ENCODE measurements at places on chromosomes 2 and 18.

DNA sequence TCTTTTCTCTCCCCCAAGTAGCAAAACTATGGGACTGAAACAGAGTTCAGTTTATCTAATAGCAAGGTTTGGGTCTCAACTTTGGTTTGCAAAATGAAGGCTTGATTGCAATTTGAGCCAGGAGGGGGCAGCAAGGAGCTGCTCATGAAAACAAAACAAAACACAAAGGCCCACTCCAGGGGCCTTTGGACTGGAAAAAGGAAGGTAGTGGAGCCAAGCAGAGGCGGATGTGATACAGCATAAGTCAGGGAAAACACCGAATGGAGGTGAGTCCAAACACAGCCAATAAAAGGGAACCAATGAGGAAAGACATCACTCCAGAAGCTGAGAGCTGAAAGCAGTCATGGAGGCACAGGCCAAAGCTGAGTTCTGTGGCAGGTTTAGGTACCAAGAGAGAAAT lies 799.7 kb upstream of the ACVR2A start:
- DNase-seq: peak; percentile 20

- no peak for DNase-seq
These were observed 28.5 kb downstream of the ST8SIA5 start for GRCh38 chr18:46728219-46728930.

DNA sequence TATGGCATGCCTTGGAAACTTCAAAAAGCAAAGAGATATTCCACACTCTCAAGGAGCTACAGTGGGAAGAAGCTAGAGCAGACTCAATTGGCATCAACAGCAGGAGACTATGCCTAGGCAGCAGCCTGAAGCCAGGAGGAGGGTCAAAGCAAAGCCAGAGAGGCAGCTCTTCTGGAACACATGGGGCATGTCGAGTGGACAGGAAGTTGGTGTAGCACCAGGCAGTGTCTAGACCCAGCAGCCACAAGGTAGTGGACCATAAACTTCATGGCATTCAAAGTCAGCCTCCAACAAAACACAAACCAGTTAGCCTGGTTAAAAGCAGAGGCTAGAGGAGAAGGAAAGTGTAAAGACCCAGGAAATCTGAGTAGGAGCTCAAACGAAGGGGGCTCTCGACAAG lies 311.2 kb upstream of the PKDCC start:
- no peak for DNase-seq

DNA sequence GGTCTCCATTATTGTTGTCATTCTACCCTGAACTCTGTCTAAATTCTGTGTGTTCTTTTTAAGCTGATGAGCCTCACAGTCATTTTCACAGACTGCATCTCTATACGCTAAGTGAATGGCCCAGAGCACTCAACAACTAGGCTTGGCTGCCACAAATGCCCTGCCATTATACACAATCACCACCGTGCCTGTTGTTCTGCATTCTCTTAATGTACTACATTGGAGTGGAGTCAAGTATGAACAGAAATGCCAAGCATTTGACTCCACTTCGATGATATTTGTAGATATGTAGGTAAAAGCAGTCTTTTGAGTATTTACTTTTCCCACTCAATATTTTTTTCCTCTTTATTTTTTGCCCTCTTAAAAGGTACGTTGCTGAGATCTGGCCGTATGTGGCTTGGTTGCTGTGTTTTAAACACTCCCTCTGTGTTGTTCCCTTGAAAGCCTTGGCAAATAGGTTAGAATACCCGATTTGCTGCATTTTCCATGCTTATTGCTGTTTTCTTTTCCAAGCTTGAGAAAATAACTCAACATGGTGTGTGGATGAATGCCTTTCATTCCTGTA lies 36.2 kb upstream of the TMEFF2 start:
- DNase-seq: no peak

DNA sequence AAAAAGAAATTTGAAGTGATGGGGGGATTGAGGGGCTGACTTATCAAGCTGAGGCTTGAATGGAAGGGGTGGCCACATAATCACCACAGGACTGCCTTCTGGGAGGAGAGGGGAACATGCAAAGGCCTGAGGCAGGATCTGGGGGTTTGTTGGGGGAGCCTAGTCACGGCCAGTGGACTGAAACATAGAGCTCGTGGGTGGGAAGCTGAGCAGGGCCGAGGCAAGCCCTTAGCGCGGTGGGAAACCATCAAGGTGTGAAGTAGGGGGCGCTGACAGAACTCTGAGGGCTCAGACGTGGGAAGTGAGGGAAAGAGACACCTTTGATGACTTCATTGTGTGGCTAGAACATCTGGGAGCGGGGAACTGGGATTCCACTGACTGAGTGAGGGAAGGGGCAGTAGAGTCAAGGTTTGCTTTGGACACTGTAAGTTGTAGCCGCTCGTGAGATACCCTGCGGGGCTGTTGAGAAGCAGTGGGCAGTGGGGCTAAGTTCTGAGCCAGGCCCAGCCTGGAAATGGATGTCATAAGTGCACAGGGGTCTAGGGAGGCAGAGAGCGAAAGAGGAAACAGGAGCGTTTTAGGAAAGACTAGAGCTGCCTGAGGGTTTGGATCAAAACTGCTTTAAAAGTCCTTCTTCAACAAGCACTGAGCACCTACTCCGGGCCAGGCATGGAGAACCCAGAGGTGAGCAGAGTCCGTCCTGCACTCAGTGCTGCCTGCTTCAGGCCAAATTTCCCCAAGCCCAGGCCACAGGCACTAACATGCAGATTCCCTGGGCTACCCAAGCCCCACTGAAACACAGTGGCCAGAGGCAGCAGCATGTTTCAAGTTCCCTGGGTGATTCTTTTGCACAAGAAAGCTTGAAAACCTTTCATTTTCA lies 686 bp upstream of the SNORC start:
- no peak for DNase-seq

DNA sequence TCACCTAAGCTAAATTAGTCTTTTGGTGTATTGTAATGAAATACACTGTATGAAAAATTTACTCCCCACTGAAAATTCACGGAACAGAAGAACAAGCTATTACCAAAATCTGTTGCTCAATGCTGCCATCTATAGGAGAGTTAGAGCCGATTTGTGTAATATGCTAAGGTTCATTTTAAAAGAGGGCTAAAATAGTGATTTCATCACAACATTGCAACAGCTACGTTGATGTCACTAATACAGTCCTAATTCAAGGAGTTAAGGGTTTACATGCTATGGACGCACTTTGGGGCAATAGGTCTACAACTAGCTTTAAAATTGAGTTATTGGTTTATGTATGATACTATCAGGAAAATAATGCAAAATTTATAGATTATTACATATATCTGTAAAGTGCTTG lies 3.0 kb upstream of the IRS1 start:
- no peak for DNase-seq

DNA sequence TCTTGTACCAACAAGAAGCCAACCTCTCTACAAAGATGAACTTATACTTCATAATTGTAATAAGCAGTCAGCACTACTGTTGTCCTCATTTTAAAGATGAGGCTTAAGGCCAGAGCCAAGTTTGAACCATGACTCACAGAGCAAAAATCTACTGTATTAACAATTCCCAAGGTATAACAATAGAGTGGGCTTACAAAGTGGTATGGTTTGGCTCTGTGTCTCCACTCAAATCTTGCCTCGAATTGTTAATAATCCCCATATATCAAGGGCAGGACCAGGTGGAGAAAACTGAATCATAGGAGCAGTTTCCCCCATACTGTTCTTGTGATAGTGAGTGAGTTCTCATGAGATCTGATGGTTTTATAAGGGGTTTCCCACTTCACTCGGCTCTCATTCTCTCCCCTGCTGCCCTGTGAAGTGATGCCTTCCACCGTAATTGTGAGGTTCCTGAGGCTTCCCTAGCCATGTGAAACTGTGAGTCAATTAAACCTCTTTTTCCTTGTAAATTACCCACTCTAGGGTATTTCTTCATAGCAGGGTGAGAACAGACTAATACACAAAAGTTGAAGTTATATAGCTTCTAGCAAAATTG lies 19.5 kb downstream of the MRPL44 start:
- DNase-seq: no peak

- DNase-seq: no peak
These were observed 35.9 kb downstream of the PTPN4 start for GRCh38 chr2:119795309-119796303.

- DNase-seq: no peak
These were observed 154.5 kb downstream of the AGPS start for GRCh38 chr2:177547122-177547521.

- DNase-seq: no peak
These were observed 92.5 kb downstream of the PRPF40A start for GRCh38 chr2:152624805-152625204.

DNA sequence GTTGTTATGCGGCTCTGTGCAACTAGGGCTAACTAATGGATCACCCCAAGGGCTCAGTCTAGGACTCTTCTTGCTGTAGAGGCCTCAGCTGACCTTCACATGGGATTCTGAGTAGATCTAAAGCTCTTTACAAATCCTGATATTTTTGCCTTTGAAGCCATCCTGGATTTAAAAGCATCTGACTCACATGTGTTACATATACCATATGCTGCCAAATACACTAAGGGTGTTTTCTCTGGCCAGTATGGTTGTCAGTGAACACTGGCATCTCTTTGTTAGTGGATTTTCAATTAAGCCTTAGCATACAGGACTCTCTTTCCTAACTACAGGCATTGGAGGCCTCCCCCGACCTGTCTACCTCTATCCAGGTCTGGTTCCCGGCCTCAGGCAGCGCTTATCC lies 992.8 kb upstream of the FANCL start:
- no peak for DNase-seq

- no peak for DNase-seq
These were observed 141.6 kb downstream of the CCDC148 start for GRCh38 chr2:158315000-158315399.

- DNase-seq: no peak
These were observed 151.4 kb upstream of the SIX3 start for GRCh38 chr2:44789971-44790721.

GRCh38 chr2:48651158-48651790 lies 33.6 kb downstream of the GTF2A1L start:
- DNase-seq: no peak

DNA sequence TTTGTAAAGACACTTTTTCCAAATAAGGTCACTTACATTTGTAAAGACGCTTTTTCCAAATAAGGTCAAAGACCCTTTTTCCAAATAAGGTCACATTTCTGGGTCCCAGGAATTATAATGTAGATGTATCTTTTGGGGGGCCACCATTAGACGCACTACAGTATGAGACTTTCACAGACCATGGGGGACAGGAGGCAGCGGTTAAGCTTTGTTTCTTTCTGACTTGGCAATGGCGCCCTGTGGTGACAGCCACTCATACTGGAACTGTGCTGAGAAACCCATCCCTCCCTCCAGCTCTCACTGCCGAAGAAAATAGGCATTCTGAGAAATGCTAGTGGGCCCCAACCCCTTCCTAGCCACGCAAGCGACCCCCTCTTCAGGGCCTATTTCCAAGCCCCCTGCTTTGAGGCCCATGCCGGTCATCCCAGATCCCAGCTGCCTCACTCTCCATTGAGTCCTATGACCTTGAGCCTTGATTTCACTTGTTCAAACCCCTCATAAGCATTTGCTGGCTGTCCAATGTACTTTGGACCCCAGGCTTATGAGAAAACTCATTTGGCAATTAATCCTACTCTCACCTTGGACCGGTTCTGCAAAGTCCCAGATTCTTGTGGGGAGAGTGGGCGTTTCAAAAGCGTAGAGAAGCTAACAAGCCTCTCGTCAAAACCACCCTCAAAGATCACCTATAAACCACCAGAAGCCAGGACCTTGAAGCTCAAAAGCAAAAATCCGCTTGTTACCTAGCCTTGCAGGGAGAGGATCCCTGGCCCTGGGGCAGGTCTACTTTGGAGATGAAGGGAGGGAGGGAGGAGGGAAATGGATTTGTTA lies 11.3 kb upstream of the SPATA3 start:
- DNase-seq: no peak

DNA sequence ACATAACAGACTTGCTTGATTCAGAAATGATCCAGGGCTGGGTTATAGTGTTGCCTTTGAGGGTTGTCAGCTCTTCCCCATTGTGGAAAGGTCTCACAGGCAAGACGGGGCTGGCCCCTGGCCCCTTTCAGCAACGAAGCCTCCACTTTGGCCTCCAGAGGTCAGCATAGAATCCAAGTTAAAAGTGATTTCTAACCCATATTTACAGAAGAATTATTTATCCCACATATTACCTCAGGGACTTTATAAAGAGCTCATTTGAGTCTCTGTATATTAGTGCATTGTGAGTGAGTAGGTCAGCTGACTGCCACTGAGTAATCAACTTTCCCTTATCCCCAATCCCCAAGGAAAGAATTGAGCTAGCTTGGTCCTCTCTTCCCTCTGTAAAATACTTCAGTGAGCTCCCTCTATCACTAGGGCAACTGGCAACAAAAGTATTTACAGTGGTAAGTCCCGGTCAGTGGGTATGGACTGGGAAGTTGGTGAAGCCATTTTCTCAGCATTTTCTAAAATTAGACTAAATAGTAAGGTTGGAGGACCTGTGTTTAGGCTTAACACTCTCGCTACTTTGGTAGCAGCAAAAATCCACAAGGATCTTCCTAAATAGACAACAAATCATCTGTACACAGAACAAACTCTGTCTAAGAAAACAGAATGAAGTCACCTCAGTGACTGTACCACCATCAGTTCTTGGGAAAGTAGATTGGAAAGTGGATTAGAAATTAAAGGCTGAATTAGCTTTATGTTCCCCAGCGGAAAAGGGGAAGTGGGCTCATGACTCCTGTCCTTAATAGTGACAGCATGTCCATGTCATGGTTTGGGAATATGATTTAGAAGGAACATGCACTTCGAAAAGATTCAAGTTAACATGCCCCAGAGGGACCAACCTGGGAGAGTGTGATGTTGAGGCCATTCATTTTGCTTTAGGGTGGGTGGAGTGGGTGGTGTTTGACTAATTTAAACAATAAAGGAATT lies 171.0 kb upstream of the SIX3 start:
- no peak for DNase-seq

DNA sequence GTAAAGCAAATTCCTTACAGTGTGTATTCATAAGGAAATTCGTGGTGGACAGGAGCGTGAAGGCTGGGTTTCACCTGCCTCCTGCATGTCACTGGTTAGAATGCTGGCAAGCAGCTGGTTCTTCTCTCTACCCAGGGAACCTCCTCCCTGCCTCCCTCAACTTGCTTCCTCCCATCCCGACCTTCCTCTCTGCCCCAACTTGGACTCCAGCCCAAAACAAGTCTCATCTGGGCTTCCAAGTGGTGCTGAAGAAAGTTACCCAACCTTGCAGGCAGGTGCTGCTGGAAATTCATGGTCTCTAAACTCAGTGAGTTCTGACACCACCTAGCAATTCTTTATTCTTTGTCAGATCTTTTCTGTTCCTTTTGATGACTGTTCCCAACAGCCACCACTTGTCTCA lies 184.5 kb downstream of the BCL2 start:
- DNase-seq: no peak

GRCh38 chr18:73901151-73901550 lies 246.5 kb downstream of the FBXO15 start:
- DNase-seq: no peak

DNA sequence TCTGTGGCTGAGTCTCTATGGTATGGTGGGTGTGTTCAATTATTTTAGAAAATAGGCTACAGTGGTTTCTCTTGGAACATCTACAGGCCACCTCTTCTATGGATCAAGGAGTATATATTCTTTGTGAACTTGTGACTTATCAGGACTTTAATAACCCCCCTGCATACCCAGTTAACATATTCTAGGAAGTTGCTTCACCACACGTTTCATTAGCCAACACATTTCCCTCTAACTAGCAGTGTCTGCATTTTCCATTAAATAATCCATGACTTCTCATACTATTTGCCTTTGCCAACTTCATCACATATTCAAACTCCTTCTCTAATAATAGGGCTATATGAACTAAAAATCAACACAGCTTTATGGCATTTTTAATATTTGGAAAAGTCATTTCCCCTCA lies 187.6 kb upstream of the ARL4C start:
- DNase-seq: no peak
